ENCODE measurements at places on chromosomes 16 and 17.
A peak's percentile ranks its signal among the peaks of the same experiment; 100 is the strongest.

DNA sequence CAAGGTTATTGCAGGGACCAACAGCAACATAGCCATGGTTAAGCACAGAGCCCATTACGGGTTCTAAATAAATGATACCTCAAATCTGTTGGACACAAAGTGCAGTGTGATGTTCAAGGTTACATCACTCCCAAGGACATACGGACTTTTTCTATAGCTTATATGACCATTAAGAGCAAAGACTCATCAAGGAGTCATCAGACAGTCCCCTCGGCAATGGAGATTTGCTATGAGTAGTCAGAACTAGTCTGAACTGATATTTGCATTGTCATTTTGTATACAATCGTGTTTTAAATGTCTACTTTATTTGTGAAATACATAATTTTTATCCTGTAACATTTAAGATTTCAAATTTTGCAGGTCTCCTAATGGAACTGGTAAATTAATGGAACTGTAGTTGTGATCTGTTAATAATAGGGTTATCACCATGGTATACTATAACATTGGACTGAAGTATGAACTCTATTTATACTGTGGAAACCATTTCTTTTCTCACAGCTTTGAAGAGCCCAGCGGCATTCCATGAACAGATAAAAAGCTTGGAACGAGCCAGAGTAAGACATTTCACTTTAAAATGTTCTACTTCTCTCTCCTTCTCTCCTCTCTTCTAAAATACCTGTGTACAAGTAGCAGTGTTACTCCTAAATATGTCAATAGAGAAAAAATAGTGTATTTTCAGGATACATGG, 140.9 kb downstream of the MRTFB start:
- DNase-seq: no peak

DNA sequence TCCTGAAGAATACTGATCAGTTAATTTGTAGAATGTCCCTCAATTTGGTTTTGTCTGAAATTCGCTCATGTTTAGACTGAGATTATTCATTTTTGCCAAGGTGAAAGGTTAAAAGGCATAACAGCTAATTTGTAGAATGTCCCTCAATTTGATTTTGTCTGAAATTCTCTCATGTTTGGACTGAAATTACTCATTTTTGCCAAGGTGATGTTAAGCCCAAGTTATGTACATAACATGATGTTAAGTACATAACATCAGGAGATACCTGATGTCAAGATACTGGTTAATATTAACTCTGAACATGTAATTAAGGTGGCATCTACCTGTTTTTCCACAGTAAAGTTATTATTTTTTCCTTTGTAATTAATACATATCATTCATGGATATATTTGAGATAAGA, 243.4 kb upstream of the PMFBP1 start:
- DNase-seq: no peak

DNA sequence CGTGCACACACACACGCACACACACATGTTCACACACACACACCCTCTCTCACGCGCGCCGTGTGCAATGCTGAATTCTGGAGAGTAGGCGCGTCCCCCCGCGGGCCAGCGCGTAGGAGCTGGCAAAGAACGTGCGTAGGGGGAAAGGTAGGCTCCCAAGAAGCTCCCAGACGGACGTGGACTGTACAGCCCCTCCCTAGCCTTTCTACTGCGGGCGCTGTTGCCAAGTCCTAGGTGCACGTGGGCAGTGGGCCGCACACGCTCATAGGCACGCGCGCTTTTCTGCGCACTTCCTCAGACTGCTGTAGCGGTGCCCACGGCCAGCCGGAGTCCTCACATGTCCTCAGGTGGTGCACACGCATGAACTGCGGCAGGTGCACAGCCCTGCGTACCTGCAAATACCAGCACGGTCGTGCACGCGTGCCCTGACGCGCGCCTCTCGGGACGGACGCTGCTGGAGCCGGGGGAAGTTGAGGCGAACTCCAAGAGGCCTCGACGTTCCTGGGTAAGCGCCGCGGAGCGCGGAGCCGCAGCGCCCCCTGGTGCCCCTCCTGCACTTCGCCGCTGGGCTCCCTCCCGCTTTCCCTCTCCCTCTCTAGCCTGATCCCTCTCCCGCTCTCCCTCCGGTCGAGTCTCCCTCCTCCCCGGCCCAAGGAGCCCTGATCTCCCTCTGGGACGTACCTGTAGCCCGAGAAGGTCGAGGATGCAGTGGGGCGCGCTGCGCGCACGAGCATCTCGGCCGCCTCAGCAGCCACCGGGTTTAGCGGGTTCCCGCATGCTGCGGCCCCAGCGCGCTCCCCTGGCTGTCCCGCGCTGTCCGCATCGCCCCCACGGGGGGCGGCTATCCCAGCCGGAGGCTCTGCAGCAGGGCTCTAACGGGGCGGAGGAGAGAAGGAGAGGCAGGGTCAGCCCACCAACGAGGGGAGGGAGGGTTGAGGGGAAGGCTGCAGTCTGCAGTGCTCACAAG, 749 bp downstream of the GRIN2A start:
- no peak for DNase-seq

- DNase-seq: no peak
Measured at GRCh38 chr17:8186446-8186786, 3.6 kb downstream of the BORCS6 start.

- DNase-seq: no peak
Measured at GRCh38 chr17:68954146-68954896, 871 bp downstream of the ABCA8 start.

DNA sequence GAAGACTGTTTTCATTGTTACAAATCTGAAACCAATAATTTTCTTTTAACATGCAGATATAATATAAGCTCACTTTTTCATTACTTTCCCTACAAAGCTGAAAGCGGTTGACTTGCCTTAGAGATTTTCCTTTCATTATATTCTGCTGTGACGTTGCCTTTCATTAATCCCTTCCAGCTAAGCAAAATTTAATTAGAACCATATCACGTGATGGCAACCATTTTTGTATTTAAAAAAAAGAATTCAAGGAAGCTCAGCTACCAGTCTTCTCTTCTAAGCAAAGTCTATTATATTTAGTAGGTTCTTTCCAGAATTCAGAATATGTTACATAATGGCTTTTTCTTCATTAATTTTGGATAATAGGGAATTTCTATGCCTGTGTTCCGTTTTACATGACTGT, 186.5 kb downstream of the PRKCA start:
- no peak for DNase-seq

DNA sequence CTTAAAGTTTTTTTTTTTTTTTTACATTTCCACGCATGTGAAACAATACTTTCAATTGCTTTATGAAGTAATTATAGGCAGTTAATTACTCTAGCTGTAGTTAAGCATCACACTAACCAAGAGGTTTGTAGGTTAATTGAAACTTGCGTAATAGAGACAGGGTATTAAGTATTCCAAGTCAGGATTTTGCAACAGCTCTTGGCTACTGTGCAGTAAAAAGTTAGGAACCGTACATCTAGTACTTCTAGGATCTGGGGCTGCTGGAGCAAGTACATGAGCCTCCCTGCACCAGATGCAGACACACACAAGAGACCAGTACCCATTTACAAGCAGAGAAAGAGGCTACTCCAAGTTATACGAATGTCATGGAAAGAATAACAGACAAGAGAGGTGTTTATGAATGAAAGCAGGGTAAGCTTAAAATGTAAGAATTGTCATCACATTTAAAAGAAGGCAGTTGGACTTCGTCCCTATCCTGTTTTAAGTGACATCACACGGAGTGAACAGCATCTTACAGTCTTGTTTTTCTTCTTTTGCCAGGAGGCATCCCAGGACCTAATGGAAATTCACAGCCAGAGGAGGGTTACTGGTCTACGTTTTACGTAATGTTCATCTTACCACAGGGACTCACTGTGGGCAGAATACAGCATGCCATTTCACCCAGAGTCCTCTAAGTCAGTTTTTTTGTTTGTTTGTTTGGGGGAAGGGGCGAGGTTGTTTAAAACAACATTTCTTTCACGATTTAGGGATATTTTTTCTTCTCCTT, 379.6 kb upstream of the PSMD7 start:
- DNase-seq: no peak

GRCh38 chr17:48048384-48049126, 396 bp downstream of the NFE2L1 start:
- DNase-seq: no peak

DNA sequence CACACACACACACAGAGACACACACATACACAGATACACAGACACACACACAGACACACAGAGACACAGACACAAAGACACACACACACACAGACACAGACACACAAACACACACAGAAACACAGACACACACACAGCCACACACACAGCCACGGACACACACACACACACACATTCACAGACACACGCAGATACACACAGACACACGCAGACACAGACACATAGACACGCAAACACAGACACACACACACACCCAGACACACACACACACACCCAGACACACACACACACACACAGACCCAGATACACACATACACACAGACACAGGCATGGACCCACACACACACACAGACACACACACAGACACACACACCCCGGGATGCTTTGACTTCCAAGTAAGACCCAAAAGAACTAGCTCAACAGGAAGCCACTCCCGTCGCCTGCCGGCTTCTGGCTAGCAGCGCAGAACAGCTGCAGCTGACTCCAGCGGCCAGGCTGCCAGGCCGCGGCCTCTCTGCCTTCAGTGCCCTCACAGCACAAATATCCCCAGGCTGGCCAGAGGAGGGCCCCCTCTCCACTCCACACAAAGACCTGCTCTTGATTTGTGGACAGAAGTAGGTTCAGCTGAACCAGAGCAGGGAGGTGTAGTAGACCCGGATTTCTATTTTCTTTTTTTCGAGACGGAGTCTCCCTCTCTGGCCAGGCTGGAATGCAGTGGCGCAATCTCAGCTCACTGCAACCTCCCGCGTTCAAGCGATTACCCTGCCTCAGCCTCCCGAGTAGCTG, 6.0 kb upstream of the CHRNE start:
- peak; percentile 30 for DNase-seq

DNA sequence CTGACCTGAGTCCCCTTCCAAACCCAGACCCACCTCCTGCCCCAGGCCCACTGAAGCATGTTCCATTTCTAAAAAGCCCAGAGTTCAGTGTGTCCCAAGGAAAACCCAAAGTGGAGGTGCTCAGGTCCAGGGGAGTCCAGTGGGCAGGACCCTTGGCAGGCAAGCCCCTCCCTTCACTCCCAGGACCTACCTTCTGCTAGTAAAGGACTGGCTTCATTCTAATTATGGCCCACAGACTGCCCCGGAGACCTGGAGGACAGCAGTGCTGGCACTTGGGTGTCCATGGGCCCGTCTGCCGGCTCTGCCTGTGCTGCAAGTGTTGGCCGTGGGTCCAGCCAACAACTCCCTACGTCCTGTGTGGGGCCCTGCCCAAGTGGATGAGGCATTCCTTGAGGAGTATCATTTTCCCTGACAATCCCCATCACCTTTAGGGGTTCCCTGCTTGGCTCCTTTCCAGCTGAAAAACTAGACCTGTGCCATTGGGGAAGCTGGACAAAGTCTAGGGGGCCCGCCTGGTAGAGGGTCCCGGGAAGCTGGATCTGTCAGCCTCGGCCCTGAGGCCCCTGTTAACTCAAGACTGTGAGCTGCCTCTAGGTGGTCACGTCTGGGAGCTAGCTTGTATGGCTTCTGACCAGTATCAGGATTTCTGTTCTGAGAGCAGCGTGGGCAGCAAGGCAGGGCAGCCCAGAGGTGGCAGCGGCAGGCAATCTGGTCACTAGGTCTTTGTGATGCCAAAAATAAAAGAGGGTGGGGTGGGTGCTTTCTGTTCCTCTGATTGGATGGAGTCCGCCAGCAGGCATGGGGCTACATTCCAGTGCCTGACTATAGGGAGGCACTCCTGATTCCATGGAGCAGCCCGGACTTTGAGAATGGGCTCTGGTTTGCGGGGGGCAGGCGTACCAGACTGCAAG, 8.2 kb downstream of the CBX2 start:
- DNase-seq: no peak

DNA sequence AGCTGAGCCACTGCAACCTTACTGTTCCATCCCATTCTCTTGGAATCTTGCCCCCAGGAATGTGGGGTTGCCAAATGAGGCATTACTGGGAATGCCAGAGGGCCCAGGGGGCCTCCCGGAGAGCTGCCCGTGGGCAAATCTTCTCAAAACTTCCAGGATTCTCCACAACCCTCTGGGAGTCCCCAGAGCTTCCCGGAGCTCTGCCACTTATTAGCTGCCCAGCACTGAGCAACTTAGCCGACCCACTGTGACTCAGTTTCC, 306.0 kb downstream of the FOXL1 start:
- no peak for DNase-seq

GRCh38 chr16:89475144-89475543, 15.2 kb downstream of the ANKRD11 start:
- no peak for DNase-seq

GRCh38 chr16:67163999-67164558, 466 bp upstream of the HSF4 start:
- no peak for DNase-seq

GRCh38 chr17:65515959-65516948, 45.2 kb downstream of the AXIN2 start:
- DNase-seq: no peak

GRCh38 chr17:46901291-46901690, 21.7 kb upstream of the GOSR2 start:
- no peak for DNase-seq

GRCh38 chr16:78619811-78620210, 520.4 kb downstream of the WWOX start:
- DNase-seq: no peak

DNA sequence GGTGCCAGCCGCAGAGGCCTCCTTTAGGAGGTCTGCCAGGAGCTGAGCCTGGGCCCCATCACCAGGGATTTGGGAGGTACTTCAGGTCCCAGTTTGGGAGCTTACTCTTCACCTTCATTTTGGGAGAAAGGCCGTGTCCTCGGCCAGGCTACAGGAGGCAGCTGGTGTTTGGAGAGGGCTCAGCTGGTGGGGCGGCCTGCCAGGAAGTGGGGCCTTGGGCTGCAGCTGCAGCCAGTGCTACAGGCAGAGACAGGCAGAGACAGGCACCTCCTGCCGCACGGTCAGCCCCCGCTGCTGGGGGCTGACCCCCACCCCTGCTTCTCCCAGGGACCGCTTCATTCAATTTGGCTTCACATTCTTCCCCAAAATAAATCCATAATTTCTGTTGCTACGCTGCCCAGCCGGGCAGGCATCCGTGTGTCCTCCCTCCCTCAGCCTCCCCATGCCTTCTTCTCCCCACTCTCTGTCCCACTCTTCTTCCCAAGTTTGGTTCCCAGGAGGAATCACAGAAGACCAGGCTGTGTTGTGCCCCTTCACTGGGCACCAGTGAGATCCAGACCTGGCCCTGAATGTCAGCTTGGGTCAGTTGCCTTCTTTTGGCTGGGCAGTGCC, 6.1 kb downstream of the TMEM235 start:
- no peak for DNase-seq

- no peak for DNase-seq
Measured at GRCh38 chr17:21036361-21036881, 6.4 kb downstream of the USP22 start.
